ENCODE measurements at places on chromosomes 6 and 20.

- DNase-seq = no peak
- no peak overlapping the region for H3K27ac ChIP-seq
- no peaks in the 10 kb centered on the region for H3K4me1 ChIP-seq
- no peak overlapping the region for H3K4me3 ChIP-seq
- H3K36me3 ChIP-seq = peaks cover 2% of the 10 kb centered on the region
These were observed 131.6 kb downstream of the DST start for GRCh38 chr6:56510984-56511531.

- no peak for DNase-seq
- H3K4me3 ChIP-seq = no peak overlapping the region
- H3K4me1 ChIP-seq = no peaks in the 10 kb centered on the region
- no peak overlapping the region for H3K27ac ChIP-seq
- H3K36me3 ChIP-seq = no peaks in the 10 kb centered on the region
These were observed 23.4 kb downstream of the COL21A1 start for GRCh38 chr6:56223995-56224394.

- DNase-seq = no peak
- H3K27me3 ChIP-seq = no peaks in the 10 kb centered on the region
- no peak overlapping the region for H3K27ac ChIP-seq
- no peak overlapping the region for H3K4me3 ChIP-seq
These were observed 37.9 kb downstream of the SPATA2 start for GRCh38 chr20:49877386-49877921.

DNA sequence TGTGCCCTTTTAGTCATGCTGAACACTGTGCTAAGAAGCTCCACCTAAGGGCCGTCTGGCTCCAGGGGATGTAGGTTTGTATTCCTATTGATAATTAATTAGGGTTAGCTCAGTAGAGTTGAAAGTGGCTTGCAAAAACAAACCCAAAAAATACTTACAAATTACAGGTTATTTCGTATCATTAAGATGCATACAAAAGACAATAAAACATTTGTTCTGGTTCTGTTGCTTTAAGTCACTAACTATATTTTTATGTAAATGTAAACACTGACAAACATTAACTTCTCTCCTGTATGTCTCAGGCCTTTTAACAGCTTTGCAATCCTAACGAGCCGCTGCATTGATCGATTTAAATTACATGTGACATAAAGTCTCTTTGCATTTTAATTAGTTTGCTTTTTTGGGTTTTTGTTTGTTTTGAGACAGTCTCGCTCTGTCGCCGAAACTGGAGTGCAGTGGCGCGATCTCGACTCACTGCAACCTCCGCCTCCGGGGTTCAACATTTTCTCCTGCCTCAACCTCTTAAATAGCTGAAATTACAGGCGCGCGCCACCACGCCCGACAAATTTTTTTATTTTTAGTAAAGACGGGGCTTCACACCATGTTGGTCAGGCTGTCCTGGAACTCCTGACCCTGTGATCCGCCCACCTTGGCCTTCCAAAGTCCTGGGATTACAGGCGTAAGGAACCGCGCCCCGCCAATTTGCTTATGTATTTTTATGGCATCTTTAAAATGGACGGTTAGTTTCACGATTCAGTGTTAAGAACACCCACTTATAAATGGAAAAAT, 110.9 kb downstream of the HFE start:
- no peaks in the 10 kb centered on the region for H3K36me3 ChIP-seq
- H3K4me3 ChIP-seq = peak overlapping the region; percentile 73
- H3K27ac ChIP-seq = peak overlapping the region; percentile 80
- H3K4me1 ChIP-seq = peaks cover 4% of the 10 kb centered on the region

DNA sequence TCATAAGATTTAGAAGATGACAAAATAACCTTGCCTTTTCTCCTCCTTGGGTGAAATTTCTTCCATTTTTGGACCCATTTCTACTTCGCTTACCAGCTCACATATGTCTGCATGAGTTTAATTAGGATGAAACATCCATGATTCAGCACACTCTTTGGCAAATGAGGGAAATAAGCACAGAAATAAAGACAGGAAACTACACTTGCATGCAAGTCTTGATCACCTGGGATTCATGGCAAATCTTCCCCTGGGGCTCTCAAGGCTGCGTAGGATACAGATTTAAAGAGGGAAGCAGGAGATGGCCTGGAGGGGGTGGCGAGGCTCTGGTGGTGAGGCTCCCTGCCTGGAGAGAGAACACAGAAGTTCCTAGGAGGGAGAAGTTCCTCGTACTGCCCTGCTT, 147.8 kb downstream of the EDN3 start:
- no peak overlapping the region for H3K4me3 ChIP-seq
- H3K27ac ChIP-seq = no peak overlapping the region
- H3K36me3 ChIP-seq = no peaks in the 10 kb centered on the region
- no peaks in the 10 kb centered on the region for H3K4me1 ChIP-seq

DNA sequence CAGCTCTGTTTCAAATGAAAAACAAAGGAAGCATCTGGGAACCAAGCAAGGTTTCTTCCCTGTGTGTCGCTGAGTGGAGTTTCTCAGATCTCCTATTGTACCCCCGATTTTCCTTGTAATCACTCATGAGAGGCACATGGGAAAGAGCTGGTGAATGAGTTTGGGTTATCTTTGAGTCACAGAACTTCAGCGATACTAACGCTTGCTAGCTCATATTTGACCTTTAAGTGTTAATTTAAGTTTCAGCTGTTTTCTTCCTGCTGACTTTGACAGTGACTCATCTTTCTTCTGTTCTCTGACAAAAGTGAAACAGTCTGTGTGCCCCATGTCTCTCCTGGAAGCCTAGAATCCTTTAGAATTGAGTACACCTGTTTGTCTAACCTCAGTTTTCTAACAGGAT, 261.1 kb upstream of the RGS17 start:
- DNase-seq = no peak
- H3K27ac ChIP-seq = no peak overlapping the region
- no peak overlapping the region for H3K4me3 ChIP-seq
- no peaks in the 10 kb centered on the region for H3K4me1 ChIP-seq
- no peaks in the 10 kb centered on the region for H3K27me3 ChIP-seq
